ENCODE measurements at places on chromosomes 1 and 21.

DNA sequence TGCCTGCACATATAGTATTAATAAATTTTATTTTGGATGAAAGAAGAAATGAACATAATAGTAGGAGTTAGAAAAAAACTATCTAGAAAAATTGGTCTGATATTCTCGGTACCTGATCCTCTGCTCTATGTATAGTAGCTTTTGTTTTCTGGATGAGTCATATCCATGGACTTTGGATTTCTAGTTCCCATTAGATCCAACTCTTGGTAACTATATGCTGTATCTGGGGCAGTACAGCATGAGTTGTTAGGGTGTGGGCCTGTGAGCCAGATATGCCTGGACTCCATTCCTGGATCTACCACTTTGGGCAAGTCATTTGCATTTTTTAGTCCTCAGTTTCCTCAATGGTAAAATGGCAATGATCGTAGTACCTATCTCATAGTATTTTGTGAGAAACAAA lies 372.2 kb upstream of the PKN2 start:
- no peak for DNase-seq

DNA sequence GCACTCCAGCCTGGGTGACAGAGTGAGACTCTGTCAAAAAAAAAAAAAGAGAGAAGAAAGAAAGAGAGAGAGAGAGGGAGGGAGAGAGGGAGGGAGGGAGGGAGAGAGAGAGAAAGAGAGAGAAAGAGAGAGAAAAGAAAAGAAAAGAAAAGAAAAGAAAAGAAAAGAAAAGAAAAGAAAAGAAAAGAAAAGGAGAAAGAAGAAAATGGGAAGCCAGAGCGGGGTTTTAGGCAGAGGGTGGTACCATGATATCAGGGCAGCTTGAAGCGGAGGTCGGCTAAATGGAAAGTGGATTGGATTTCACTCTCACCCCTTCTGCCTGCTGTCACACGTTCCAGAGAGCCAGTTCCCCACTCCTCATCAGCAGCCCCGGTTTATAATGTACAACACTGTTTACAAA lies 1.9 kb downstream of the TMCO4 start:
- DNase-seq, result no peak

- no peak for DNase-seq
Measured at GRCh38 chr1:55124470-55124869, 85.1 kb downstream of the PCSK9 start.

- no peak for DNase-seq
Measured at GRCh38 chr1:110243146-110243545, 33.0 kb downstream of the KCNC4 start.

DNA sequence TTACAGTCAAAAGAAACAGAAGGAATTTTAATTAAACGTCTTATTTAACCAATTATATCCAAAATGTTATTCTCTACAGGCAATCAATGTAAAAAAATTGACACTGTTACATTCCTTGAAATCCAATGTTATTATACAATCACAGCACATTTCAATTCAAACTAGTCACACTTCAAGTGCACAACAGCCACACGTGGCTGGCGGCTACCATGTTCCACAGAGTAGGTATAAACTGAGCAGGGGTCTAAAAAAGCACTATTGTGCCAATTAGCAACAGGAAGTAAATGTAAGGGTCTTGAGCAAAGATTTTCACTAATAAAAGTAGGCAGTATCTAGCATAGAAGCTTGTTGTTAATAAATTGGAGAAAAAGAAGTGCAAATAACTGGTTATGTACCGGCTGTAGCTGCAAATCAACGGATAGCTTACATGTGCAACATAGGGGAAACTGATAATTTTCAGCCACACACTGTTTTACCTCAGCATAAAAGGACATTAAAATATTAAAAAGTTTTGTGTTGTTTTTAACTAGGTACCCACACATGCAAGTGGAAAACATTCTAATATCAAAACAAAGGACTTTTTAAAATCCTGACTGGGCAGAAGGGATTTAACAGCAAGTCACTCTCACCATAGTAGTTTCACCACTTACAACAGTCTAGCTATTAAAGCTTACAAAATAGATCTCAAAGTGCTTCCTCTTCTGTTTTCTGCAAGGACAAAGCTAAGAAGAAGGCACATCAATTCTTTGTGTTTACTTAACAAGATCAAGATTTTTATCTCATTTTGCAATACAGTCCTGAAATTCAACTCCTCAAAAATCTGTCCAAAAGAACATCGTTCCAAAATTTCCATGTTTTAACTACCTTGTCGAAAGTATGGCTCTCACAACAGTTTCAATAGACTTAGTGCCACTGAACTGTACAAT lies 2.5 kb downstream of the CSDE1 start:
- DNase-seq, result no peak

DNA sequence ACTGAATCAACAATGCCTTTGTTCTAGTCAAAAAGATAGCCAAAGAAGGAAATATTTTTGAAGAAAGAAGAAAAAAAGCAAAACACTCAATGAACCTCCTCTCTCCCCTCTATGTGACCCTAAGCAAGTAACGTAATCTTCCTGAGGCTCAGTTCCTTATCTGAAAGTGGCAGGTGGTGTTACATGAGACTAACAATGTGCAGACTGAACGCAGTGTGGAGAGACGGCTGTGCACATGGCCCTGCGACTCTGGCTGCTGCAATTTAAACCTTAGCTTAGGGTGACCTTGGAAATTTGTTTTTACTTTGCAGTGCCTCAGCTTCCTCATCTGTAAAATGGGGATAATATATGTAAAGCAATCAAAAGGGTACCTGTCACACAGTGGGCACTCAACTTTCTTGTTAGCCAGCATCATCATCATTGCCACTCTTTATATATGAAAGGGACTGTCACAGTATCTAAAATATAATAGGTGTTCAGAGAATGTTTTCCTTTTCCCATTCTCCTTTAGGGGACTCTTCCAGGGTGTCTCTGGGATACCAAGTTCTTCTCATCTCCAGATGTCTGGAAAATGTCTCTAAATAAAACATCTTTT lies 100.1 kb upstream of the JUN start:
- no peak for DNase-seq

DNA sequence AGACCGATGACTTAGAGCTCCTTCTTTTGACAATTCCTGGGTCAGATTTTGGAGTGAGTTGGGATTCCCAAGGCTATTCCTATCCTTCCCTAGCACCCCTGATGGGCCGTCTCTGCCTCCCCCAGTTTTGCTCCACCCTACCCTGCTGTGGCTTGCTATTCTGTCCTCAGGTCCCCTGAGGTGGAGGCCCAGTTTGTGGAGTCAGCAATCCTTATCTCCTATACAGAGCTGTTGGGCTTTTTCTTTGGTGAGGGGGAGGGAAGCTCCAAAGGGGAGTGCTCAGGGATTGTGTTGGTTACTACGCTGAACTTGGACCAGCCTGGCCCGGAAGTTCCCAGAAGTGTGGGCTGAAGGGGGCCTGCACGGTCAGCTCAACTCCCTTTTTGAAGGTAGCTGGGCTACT lies 7.6 kb downstream of the SESN2 start:
- DNase-seq, result no peak

DNA sequence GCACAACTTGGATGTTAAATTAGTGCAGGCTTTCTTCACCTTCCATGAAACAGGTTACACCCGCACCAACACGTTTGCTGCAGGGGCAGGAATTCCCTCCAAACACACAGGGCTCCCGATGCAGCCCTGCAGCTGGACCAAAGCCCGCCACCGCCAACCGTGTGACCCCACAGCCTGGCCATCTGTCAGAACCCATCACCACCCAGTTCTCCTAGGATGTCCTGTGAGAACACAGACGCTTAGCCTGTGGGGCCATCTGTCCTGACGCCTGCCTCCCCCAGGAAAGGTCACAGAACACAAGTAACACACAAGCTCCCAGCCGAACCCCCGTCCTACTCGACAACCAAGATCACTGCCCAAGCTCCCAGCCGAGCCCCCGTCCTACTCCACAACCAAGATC lies 108.1 kb downstream of the NPHP4 start:
- DNase-seq, result no peak

- no peak for DNase-seq
Measured at GRCh38 chr1:50700621-50701020, 259.4 kb downstream of the FAF1 start.

GRCh38 chr1:14083706-14084105 lies 383.7 kb downstream of the PRDM2 start:
- DNase-seq, result no peak

DNA sequence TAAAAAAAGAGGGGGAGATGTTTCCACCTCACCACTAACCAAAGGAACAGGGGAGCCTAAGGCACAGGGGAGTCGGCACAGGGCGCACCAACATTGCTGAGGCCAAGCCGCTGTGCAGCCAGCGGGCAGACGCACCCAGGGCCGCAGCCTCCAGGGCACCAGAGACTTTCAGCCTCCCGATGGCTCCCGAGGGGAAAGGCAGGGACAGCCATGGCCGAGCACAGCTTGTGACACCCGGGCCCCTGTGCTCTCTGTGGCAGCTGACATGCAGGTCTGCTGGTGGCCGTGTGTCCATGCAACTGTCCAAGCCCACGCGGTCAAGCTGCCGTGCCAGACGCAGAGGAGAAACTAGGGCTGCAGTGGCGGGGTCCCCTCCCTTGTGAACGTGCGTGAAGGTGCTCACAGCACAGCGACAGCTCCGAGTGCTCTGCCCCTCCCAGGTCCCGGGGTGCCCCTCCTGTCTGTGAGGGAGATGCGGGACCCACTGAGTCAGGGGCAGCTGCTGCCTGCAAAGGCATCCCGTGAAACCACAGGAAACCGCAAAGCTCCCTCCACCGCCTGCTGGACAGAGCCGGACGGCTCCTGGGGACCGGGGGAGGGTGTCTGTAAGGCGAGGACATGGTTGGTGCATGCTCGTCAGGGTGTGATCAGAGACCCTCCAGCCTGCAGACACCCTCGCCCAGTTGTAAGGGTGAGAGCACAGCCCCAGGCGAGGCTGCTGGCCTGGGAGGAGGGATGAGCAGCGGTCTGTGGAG lies 2.5 kb downstream of the KRTAP10-11 start:
- no peak for DNase-seq

GRCh38 chr1:99814373-99814900 lies 35.7 kb upstream of the AGL start:
- DNase-seq, result no peak

DNA sequence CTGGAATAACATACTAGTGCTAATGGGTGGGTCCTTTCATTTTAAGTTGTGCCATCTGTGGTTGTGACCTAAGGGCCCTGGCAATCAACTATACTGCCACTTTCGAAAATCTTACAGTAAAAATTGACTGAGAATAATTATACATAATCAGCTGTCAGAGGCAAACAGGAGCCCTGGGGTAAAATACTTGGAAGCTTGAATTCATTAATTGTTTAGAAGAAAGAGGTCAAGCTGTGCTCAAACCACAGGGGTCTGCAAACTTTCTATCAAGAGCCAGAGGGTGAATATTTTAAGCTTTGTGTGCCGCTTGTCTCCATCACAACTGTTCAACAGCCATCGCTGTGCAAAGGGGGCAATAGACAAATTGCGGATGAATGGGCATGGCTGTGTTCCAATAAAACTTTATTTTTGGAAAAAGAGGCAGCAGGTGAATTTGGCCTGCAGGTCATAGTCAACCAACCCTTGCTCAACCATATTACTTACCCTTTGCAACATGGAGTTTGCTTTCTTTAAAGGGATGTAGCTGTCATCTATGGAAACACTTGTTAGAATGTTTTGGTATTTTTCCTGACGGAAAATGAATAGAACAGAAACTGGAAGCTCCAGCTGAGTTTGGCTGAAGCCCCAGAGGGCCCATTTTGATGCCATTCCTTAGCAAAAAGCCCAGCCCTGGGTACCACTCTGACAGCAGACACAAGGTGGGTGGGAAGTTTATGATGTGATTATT lies 35.7 kb upstream of the USP1 start:
- no peak for DNase-seq

- no peak for DNase-seq
Measured at GRCh38 chr1:27330786-27331185, 8.8 kb downstream of the TMEM222 start.

DNA sequence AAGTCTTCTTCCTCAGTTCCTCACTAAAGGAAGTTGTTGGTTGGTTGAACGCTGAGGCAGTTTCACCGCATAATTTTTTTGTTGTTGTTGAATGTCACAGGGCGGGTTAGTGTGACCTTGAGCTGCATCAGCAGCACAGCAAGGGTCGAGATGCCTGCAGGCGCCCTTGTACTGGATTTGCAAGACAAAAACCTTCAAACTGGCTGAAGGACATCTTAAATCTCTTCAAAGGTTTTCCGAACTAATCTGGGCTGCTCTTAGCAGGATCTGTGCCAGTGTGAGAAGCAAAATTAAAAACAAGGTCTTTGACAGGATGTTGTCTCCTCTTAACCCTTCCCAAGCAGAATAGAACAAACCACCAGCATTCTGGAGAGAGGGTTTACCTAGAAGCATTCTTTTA lies 59.4 kb downstream of the NRIP1 start:
- no peak for DNase-seq

GRCh38 chr1:165467706-165468105 lies 22.8 kb upstream of the RXRG start:
- no peak for DNase-seq

DNA sequence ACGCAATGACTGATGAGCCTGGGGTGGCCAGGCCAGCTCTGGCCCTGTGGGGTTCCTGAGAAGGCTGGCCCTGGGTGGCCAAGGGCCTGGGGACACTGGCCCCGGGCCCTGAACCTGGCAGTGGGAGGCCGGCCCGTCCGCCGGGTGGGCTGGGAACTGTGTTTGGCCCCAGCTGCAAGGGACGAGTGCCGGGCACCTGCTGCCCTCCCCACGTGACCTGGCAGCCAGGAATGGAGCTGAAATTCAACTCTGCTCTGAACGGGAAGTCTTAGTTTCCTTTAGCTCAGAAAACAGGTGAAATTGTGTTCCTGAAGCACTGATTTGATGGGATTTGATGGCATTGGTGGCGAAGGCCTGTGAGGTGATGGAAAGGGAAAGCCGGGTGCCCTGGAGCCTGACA lies 8.2 kb upstream of the TTLL10 start:
- DNase-seq, result no peak

- no peak for DNase-seq
Measured at GRCh38 chr1:230139315-230139714, 72.3 kb downstream of the GALNT2 start.

DNA sequence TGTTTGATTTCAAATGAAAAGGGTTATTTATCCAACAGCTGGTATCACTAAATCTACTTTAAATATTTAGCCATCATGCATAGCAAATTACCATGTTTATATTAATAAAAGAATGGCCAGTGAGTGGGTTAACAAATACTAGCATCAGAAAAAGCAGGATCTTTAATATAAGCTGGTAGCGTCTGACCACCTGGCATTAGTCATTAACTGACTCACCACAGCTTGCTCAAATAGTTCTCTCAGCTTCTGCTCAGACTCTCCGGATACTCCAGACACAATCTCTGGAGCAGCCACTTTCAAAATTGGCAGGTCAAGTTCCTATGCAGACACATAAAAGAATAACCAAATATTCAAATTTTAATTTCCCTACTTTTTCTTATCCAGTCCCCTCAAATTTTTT lies 29.6 kb downstream of the NVL start:
- DNase-seq, result peak; percentile 87

- DNase-seq, result no peak
Measured at GRCh38 chr1:76153841-76154205, 79.3 kb downstream of the ST6GALNAC3 start.
